Posterior vena cava (tissue), 2 donors: ENCODE measurements at places on chromosomes 11 and 22. TPM values are rescaled to one million over a fixed set of nuclear protein-coding genes. Genes with fewer than 3 reads are reported as not detected.

Gene ARHGAP32
- 9.9 TPM for total RNA-seq

Gene LSP1
- 122 TPM for total RNA-seq

Gene HMOX1
- 14.4 TPM for total RNA-seq

Gene KDM4E
- not detected for total RNA-seq

Gene DSCAML1
- total RNA-seq: 1.2 TPM

Gene LRRC10B
- 1.6 TPM for total RNA-seq

Gene CD3G
- total RNA-seq: 1.1 TPM

Gene SCN3B
- 2.8 TPM for total RNA-seq

Gene CHRDL2
- total RNA-seq: 31.9 TPM

Gene CXCR5
- total RNA-seq: 0.10 TPM

Gene P4HA3
- total RNA-seq: 3.3 TPM

- peak; percentile 72 for DNase-seq
Measured at GRCh38 chr11:63872800-63873197, 33.9 kb downstream of the MARK2 start.

GRCh38 chr11:73856031-73856567 is 20.5 kb downstream of the COA4 start:
- DNase-seq: no peak

- no peak for DNase-seq
Measured at GRCh38 chr11:13249992-13250391, 27.6 kb upstream of the BMAL1 start.

DNA sequence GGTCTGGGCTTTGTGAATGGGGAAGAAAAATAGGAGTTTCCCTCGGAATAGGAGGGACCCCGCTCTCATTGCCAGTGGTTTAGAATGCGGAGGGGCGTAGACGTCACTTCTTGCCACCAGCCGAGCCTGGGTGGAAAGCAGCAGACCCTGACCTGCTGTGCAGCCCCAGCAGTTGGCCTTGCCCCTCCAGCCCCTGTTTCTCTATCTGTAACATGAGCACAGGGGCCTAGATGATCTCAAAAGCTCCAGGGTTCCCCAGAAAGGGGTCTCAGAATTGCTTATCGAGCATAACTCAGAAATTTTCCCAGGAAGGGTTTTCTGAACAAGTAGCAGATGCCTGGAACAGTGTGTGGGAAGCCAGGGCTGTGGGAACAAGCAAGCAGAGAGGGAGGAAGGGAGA is 43.9 kb downstream of the C11orf91 start:
- no peak for DNase-seq

DNA sequence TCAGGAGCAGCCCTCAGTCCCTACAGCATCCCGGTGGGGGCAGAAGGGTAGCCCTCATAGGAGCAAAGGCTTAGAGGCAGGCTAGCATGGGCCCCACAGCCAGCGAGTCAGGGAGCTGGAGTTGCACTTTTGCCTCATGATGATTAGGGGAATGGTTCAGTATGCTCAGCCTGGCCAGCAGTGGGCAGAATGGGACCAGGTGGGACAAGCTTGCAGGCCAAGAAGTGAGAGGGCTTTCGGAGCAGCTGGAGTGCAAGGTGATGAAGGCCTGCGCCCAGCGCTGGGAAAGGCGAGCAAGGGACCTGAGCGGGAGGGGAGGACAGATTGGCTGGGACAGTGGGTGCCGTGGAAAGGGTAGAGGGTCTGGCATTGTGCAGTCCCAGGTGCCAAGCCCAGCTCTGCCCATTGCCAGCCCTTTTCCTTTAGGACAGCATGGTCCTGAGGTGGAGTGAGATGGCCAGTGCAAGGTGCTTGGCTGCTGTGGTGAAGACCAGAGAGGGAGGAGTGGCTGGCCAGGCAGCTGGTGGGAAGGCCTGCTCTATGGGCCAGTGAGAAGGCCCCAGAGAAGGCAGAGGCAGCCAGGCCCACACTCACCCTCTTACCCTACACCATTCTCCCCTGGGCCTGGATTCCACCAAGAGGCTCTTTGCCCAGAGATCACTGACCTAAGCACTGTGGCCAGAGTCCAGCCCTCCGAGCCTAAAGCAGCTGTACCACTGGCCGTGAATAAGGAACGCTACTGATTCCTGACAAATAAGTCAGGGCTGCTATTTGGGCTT is 47.9 kb upstream of the SUSD2 start:
- no peak for DNase-seq

- DNase-seq: no peak
Measured at GRCh38 chr22:47681411-47682165, 919.1 kb downstream of the TBC1D22A start.

- DNase-seq: no peak
Measured at GRCh38 chr11:119421941-119422808, 797 bp downstream of the THY1 start.

DNA sequence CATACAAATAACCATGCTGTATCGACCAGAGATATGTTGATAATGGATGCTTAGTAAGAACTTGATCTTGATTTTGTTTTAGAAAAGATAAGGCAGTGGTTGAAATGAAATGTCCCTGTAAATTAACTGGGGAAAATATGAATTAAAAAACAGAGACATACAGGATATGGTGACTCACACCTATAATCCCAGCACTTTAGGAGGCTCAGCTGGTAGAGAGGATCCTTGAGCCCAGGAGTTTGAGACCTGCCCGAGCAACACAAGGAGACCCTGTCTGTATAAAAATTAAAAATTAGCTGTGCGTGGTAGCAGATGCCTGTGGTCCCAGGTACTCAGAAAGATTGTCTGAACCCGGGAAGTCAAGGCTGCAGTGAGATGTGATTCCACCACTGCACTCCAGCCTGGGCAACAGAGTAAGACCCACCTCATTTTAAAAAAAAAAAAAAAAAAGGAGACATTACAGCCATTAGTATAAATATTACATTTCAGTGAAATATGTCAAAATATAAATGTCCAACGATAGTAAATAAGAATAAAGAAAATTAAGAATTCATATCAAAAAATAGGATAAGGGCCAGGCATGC is 4.6 kb downstream of the PICALM start:
- DNase-seq: no peak

DNA sequence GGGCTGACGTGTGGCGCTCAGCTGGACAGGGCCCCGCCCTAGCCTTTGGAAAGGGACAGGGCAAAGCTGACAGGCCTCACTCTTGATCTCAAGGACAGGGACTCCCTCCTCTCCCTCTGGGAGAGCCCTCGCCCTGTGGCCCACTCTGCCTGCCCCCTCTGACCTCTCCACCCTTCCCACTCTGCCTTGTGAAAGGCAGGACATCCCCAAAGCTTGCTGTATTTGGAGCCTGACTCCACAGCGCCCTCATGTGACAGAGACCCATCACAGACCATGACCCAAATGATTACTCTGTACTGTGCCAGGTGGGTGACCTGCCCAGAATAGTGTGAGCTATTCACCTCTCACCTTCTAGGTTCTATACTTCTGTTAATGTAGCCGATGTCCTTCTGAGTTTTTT is 18.8 kb downstream of the P2RY2 start:
- DNase-seq: peak; percentile 71

GRCh38 chr11:115676768-115677167 is 172.6 kb upstream of the CADM1 start:
- DNase-seq: no peak

- no peak for DNase-seq
Measured at GRCh38 chr11:115226556-115226955, 277.7 kb downstream of the CADM1 start.

DNA sequence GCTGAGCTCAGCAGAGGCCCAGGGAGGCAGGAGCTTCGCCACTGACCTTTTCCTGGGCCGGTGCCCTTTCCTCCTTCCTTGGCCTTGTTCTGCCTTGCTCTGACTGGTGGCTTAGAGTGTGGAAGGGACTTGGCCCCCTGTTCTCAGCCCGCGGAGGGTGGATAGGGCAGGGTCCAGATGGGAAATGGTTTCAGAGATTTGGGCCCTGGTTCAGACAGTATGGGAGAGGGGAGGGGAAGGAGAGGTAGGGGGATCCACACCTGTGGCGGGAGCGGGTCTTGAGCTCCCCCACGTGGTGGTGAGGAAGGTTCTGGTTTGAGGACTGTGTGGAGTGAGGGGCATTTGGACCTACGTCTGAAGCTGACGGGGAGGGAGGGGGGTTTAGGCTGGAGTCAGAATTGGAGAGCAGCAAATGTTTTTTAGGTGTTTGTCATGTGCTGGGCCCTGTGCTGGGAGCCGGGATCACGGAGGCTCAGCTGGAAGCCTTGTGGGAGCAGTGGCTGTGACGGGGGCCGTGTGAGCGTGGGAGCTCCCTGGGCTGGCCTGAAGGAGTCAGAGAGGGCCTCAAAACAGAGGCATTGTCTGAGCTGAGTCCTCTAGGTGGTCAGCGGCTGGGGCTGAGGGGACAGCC is 27.2 kb downstream of the SHANK3 start:
- peak; percentile 58 for DNase-seq

- DNase-seq: no peak
Measured at GRCh38 chr11:76184551-76184993, 21.7 kb downstream of the WNT11 start.

- peak; percentile 95 for DNase-seq
Measured at GRCh38 chr11:134047586-134047999, 21.3 kb upstream of the JAM3 start.

GRCh38 chr22:23072077-23072910 is 2.0 kb downstream of the GNAZ start:
- DNase-seq: peak; percentile 52

DNA sequence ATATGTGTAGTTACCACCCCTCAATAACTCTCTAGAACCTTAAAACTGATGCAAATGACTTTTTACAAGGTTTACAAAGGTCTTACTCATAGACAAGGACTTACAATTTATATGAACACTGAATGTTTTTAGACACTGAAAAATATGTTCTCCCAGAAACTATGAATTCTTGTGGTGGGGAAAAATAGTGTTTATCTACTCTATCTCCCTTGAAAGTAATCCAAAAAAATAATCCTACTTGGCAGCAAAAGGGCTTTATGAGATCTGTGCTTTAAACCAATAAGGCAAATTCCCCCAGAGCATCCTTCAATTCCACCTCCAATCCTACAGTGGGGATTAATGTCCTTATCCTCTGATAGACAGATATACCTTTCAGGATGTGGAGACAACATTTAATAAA is 1984.1 kb upstream of the RAG2 start:
- DNase-seq: no peak

- DNase-seq: peak; percentile 52
Measured at GRCh38 chr11:76159303-76159937, 46.9 kb downstream of the WNT11 start.

DNA sequence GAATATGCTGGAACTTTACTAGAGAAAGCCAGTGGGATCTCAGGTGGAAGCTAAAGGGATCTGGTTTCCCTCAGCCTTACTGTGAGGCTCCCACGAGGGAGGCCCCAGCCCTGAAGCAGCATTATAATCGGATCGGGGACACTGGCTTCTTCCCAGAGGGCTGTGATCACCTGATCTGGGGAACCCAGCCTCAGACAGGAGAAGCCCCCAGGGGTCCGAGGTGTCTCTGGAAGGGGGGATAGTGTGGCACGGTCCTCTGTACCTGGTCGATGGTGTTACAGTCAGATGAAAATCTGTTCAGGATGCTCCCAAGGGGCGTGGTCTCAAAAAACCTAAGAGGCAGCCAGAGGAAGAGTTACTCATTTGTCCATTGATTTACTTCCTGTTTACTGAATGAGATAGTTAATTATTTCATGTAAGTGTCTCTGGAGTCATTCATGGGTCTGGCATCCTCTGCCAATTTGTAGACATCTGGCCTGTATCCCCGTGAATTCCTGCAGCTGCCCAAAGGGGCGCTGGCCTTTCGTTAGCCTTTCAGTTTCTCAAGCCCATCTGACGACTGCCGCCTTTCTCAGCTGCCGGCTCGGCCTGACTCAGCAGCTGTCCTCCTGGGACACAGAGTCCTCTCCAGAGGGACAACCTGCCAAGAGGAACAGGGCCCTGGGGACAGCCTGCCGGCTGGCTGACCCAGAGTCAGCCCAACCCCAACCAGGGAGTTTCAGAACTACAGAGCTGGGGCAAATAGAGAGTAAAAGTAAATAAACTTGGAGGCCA is 17.0 kb upstream of the KCNJ11 start:
- DNase-seq: peak; percentile 93
